Fibroblast of the aortic adventitia (primary cell): ENCODE measurements at places on chromosomes 13 and 19. TPM values are rescaled to one million over a fixed set of nuclear protein-coding genes. Genes with fewer than 3 reads are reported as not detected.
A peak's percentile ranks its signal among the peaks of the same experiment; 100 is the strongest.

DNA sequence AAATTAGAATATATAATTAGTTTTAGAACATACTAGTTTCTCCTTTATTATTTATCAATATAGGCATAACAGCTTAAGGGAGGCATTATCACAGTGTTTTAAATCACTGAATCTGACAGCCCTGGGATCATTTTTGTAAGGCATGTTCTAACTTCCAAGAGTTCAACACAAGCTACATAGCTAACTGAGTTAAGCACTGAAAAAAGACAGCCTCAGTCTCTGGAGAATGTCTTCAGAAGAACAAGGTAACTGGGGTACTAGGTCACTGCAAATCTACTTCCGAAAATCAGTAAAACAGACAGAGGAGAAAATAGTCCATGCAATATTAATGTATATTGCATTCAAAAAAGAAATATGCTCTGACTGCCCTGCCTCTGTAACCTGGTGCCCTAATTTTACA, 502.1 kb downstream of the RFC3 start:
- DNase-seq = no peak

GRCh38 chr13:28741084-28741491, 22.3 kb upstream of the SLC46A3 start:
- DNase-seq = no peak

DNA sequence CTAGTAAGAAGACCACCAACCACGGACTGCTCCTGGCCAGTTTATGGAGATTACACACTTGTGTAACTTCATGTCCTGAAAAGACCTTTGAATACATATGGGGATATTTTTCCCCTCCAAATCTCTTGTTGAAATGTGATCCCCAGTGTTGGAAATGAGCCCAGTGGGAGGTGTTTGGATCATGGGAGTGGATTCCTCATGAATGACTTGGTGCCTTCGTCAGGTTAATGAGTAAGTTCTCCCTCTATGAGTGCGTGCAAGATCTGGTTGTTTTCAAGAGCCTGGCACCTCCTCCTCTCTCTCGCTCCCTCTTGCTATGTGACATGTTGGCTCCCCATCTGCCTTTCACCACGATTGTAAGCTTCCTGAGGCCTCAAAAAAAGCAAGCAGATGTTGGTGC, 769.0 kb upstream of the SLITRK1 start:
- DNase-seq = peak; percentile 81

DNA sequence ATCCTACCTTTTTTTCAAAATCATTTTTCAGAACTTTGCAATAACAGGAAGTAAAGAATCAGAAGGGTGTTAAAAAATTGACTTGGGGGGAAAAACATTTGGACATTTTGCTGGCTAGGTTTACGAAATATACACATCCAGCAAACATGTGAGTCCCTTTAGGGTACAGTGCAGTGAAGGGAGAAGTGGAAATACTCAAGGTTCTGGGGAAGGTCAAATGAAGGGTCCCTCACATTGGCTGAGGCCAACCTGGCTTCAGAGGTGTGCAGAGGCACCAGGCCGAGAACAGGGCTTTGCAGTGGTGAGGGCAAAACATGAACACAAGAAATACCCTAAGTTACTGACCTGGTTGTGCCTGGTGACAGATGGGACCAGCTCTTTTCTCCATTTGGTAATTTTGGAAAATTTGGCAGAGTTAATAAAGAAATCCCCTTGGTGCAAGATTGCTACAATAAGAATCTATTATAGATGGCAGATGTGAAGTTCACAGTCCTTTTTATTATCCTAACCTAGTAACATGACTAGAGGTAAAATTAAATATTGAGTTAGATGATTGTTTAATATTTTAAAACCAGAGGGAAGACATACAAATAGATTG, 1.5 kb upstream of the UPF3A start:
- DNase-seq = no peak

DNA sequence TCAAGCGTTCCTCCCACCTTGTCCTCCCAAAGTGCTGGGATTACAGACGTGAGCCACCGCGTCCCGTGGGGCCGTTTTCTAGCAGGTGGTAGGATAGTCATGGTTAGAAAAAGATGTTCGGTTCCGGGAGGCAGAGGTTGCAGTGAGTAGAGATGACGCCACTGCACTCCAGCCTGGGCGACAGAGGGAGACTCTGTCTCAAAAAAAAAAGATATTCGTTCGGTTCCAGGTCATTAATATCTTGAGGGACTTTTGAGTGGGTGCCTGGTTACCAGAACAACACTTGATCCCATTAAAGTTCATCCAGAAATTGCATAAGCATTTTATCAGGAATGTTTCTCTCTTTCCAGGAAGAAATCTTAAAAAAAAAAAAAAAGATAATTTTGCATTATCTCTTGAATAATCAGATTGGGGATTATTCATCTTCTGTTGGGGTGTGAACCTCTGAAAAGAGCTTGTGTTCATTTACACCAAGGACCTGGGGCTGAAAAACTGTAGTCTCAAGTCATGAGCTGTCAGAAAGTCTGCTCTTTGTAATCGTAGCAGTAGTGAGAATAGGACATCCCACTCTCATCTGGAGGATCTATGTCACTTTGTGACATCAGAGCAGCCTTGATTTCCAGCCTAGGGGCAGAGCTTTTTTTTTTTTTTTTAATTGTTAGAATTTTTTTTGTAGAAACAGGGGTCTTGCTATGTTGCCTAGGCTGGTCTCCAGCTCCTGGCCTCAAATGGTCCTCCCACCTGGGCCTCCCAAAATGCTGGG, 1.0 kb upstream of the ETHE1 start:
- peak; percentile 42 for DNase-seq

Gene LILRB4
- not detected in 2 replicates for total RNA-seq

Gene TTC9B
- total RNA-seq = not detected in 2 replicates

Gene COL4A1
- total RNA-seq = 43.7 and 258 TPM in 2 replicates
